Cardiac muscle cell (in vitro differentiated cells and primary cell): ENCODE measurements at places on chromosomes 12 and 14. TPM values are rescaled to one million over a fixed set of nuclear protein-coding genes. Genes with fewer than 3 reads are reported as not detected.

CD27 gene
- total RNA-seq = not detected in 2 replicates

DNA sequence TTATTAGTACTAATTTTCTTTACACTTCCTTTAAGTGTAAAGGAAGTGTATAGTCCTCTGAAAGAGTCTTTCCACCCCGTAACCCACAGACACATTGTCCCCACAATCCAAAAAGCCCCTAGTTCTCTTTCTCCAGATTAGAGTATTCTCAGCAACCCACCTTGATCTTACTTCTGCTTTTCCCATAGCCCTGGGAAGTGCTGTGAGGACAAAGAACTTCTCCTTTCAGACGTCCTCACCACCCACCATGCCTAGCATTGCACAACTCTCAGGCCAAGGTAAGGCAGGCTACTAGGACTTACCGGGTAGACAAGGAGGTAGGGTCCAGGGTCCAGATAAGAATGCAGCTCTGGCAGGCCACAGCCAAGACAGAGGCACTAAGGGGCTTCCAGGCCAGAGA lies 7.4 kb downstream of the AAAS start:
- peaks cover 27% of the 10 kb centered on the region for H3K36me3 ChIP-seq
- H3K27ac ChIP-seq = no peak overlapping the region
- DNase-seq = no peak

AICDA gene
- total RNA-seq = 1.7 TPM in 1 of 2 replicates, not detected in the other

DNA sequence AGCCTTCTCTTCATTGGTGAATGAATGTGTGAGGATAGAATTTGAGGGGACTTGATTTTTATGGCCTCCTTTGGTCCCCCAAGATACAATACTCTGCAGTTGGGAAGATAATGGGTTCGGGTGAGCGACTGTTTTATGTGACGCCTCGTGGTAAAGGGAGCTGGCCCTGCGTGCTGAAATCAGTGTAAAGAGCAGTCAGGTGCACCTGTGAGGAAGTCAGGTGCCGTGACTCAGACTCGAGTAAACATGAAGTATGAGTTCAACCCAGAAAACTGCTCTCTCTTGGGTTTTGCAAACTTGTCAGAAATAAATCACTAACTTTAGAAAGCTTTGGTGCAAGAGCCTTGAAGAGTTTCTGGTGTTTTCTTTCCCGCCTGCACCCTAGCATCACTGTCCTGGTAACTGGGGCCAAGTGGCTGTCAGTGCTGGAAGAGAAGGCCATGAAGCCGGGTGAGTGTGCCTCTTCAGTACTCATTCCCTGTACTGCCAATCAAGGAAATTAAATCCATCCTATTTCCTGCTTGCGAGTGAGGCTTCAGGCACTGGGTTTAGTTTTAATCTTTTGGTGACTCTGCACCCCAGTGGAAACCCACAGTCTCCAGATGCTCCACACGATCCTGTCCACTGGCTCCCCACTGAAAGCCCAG lies 59.2 kb downstream of the AACS start:
- no peak overlapping the region for H3K4me3 ChIP-seq
- H3K36me3 ChIP-seq = peaks cover 6% of the 10 kb centered on the region
- DNase-seq = no peak
- no peaks in the 10 kb centered on the region for H3K27me3 ChIP-seq

LRRC10 gene
- 33.5 and 44.0 TPM in 2 replicates for total RNA-seq

DTX3 gene
- total RNA-seq = 52.1 and 59.0 TPM in 2 replicates

DNA sequence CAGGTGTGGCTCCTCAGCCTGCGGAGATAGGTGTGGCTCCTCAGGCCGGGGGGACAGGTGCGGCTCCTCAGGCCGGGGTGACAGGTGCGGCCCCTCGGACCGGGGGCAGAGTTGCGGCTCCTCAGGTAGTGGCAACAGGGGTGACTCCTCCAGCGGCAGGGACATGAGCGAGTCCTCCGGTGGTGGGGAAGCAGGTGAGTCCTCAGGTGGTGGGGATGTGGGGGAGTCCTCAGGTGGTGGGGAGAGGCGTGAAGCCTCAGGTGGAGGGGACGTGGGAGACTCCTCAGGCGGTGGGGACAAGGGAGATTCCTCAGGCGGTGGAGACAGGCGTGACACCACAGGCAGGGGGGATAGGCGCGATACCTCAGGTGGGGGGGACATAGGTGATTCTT lies 9.2 kb downstream of the KMT2D start:
- no peak overlapping the region for H3K27ac ChIP-seq
- DNase-seq = no peak
- H3K4me1 ChIP-seq = peaks cover 8% of the 10 kb centered on the region
- H3K36me3 ChIP-seq = peaks cover 70% of the 10 kb centered on the region
- no peaks in the 10 kb centered on the region for H3K27me3 ChIP-seq

CISTR gene
- total RNA-seq = not detected in 2 replicates

DNA sequence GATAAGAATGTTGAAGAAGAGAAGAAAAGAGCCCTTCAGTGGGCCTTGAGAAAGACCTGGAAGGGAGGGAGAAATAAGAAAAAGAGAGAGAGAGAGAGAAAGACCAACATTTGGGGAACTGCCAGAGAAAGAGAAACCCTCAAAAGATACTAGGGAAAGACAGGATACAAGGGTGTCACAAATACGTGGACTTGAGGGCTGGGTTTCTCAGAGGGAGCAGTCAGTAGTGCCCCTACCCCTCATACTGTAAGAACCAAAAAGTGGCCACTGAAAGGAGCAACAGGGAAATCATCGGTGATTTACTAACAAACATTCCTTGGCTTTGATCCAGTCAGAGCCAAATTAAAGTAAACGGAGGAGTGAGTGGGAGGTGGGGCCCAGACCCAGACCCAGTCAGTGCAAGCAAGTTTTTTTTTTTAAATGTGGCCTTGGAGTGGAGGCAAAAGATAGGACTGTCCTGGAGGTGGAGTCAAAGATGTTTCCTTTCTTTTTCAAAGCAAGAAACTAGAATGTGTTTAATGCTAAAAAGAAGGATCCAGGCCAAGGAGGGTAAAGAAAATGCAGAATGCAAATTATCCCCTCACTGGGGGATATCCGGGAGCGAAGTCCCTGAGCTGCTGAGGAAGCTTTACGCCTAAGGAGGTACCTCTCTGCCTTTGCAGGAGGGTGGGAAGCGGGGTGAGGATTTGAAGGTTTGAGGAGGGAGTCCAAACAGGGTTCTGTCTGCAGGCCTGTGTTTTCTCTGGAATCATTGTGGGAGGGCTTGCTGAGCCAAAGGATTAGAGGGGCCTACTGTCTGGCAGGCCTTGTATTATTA lies 143.5 kb upstream of the AMIGO2 start:
- H3K27ac ChIP-seq = peak overlapping the region; percentile 9
- no peaks in the 10 kb centered on the region for H3K27me3 ChIP-seq
- peaks cover 11% of the 10 kb centered on the region for H3K4me1 ChIP-seq
- no peaks in the 10 kb centered on the region for H3K36me3 ChIP-seq
- no peak overlapping the region for H3K4me3 ChIP-seq
- peak; percentile 56 for DNase-seq

GRCh38 chr12:50066402-50066801 lies 9.0 kb downstream of the ASIC1 start:
- no peak overlapping the region for H3K4me3 ChIP-seq
- peak; percentile 78 for DNase-seq
- peak overlapping the region; percentile 8 for H3K27ac ChIP-seq
- no peaks in the 10 kb centered on the region for H3K4me1 ChIP-seq

ADCY4 gene
- 0.35 and 1.5 TPM in 2 replicates for total RNA-seq

LGMN gene
- 243 and 244 TPM in 2 replicates for total RNA-seq
